ENCODE measurements at places on chromosomes 6 and 20.

GRCh38 chr20:32761831-32762753, at the start of gene DNMT3B:
DNMT3B (plus strand) TSS chr20:32762385; CDS start chr20:32780324, 17,939 bp downstream.
- peak; percentile 46 for DNase-seq

DNA sequence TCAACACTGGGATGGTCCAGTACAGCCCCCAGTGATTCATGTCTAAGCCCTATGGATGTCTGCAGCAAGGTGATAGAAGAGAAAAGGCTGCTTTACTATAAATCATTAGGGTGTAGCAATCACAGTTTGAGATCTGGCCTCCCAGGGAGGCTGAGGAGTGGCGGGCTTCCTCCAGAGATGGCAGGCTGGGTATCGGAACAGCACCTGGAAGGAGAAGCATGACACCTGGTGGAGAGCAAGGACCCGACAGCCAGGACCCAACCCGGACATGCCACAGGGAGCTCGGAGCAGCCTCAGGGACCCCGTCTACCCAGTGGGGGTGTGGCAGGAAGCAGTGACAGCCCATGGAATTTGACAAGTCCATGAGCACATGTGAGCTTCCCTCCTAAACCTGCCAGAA, 114.8 kb upstream of the CD93 start:
- no peak for DNase-seq

DNA sequence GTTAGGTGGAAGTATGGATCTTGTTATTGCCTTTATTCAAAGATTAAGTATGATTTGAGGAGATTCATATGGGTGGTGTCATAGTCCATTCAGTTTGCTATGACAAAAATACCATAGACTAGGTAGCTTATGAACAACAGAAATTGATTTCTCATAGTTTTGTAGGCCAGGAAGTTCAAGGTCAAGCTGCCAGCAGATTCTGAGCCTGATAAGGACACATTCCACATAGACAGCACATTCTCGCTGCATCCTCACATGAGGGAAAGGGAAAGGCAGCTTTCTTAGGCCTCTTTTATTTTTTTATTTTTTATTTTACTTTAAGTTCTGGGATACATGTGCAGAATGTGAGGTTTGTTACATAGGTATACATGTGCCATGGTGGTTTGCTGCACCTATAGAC, 27.7 kb downstream of the ME1 start:
- DNase-seq = no peak

GRCh38 chr6:109082188-109082577, 12.5 kb downstream of the SESN1 start:
- DNase-seq = no peak

Measured in pons (tissue), 1 donor.